Astrocyte of the hippocampus (primary cell): ENCODE measurements at places on chromosomes 4 and X.

DNA sequence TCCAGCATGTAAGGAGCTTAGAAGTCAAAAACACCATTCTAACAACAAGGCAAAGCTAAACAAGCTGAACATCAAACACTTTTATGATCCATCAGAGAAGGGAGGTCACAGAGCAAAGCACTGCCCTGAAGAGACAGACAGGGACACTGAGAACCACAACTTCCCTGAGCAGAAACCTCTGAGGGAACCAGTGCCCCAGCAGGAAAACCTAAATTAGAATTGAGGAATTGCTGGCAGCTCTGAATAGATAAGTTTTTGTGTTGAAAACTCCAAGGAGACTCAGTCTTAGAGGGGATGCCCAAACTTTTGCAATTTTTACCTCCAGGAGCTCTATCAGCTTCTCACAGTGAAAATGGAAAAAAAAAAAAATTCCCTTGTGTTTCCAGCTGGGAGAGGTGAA, 83.0 kb upstream of the MAPK10 start:
- DNase-seq: no peak

GRCh38 chr4:15884666-15885065, 53.9 kb downstream of the FGFBP1 start:
- DNase-seq: no peak

DNA sequence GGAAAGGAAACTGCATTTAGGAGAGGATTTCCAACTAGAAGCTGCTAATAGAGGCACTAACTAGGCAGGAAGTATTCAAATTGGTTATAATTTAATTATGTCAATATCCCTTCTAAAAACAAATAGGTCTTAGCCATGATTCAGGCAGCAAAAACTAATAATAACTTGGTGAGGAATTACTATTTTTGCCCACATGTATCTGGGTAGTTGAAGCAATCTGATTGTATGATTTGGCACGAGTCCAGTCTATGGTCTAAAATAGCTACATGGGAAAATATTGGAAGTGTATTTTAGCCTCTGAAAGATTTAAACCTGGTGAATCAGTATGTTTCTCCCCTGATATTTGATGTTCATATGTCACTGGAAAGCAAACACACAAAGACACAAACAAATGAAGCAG, 62.2 kb downstream of the MFAP3L start:
- DNase-seq: no peak

- DNase-seq: no peak
These were observed 113.0 kb downstream of the RBM47 start for GRCh38 chr4:40516651-40517050.

GRCh38 chrX:29580560-29580959, 634.8 kb upstream of the MAGEB2 start:
- no peak for DNase-seq

DNA sequence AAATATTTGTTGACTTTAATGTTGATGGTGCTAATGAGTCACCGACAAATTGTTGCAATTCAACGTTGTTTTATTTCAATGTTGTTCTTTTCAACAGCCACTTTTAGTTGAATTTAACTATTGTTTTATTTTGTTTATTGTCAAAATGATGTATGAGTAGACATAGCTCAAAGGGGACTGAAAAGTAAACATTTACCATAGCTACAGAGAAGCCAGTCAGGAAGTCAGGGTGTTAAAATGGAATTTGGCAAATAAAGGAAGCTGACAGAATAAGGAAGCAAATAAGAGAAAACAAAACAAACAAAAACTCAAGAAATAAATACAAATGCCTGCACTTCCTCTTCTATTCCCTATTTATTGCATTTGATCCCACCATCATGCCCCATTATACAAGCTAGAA, 648.4 kb upstream of the HTR2C start:
- DNase-seq: no peak

- DNase-seq: no peak
These were observed 4.5 kb upstream of the PPP2R2C start for GRCh38 chr4:6476893-6477292.
